ENCODE measurements at places on chromosomes 2 and 18.
A peak's percentile ranks its signal among the peaks of the same experiment; 100 is the strongest.

DNA sequence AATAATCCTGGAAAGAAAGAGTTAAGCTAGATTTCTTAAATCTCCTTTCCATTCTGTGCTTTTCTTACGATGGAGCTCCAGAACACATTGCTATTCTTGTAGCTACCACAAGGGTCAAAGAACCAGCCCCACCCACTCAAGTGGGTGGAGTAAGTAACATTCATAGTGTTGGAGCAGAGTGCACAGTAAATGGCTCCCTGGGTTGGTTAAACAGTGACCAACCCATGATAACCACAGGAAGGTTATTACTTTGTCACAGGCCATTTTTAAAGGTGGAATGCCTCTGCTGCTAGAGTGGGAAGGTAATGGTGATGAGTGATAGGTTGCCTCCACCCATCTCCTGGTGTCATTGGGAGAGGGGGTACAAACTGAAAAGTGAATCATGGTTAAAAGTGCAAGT lies 13.9 kb downstream of the ARPC2 start:
- peak; percentile 41 for DNase-seq

DNA sequence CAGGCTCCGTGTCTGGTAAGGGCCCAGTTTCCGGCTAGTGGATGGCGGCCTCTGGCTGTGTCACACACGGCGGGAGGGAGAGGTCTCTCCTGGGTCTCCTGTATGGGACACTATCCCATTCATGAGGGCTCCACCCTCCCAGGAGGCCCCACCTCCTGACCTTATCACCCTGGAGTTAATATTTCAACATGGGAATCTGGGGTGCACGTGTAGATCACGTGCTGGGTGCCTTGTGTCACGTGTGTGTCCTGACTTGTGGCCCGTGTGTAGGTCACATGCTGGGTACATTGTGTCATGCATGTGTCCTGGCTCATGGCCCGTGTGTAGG lies 9.9 kb downstream of the NEU4 start:
- DNase-seq = no peak

DNA sequence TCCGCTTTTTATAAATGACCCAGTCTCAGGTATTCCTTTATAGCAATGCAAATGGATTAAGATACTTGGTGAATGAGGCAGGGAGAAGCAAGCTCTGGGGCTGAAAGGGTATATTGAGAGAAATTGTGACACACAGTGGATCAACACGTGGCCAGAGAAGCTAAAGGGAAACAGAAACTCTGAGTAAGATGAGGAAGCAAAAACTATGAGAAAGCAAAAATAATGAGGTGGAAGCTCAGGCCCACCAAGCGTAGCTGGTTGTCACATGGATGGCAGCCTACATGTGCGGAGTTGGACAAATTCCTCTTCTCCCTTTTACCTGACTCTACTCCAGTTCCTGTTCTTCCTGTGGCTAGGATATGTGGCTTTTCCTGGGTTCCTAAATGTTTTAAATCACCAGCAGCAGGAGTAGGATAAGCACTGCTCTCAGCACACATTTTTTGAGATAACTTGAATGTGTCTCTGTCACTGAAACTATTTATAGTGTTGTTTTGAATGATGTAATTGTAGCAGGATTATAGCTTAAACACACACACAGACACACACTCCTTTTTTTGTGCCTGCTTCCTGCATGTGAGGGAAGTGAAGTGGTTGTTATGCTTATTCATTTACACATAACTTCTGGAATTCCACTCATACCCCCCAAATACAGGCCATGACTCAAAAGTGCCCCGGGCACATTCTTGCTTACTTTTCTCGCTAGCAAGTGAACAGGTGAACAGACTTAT lies 30.1 kb upstream of the EPC2 start:
- DNase-seq = peak; percentile 11

GRCh38 chr2:188512456-188512855 lies 220.8 kb downstream of the GULP1 start:
- DNase-seq = no peak

DNA sequence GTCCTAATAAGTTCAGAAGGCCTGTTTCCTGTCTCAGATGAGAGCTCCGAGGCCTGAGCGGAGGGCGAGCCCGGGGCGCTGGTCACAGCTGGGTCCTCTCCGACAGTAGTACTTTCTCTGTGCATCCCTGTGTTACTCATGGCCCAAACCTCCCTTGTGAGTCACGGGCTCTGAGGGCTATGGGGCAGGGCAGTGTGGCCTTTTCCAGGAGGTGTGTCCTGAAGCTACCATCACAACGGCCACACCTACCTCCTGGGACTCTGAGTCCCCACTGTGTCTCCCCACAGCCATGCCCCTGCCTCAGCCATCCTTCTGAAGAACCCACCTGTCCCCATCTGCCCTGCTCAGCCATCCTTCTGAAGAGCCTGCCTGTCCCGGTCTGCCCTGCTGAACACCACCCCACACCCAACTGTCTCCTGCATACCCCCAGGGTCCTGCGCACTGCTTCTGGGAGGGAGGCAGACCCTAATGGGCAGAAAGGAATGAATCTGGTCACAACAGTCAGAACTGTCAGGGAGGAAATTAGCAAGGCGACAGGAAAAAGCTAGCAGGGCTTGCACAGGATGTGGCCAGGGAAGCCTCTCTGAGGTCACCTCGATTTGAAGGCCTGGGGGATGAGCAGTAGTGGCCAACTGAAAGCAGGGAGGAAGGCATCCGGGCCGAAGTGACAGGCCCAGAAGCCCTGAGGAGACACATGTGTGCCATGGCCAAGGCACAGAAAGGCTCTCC lies 145.4 kb upstream of the RIOK3 start:
- peak; percentile 12 for DNase-seq

DNA sequence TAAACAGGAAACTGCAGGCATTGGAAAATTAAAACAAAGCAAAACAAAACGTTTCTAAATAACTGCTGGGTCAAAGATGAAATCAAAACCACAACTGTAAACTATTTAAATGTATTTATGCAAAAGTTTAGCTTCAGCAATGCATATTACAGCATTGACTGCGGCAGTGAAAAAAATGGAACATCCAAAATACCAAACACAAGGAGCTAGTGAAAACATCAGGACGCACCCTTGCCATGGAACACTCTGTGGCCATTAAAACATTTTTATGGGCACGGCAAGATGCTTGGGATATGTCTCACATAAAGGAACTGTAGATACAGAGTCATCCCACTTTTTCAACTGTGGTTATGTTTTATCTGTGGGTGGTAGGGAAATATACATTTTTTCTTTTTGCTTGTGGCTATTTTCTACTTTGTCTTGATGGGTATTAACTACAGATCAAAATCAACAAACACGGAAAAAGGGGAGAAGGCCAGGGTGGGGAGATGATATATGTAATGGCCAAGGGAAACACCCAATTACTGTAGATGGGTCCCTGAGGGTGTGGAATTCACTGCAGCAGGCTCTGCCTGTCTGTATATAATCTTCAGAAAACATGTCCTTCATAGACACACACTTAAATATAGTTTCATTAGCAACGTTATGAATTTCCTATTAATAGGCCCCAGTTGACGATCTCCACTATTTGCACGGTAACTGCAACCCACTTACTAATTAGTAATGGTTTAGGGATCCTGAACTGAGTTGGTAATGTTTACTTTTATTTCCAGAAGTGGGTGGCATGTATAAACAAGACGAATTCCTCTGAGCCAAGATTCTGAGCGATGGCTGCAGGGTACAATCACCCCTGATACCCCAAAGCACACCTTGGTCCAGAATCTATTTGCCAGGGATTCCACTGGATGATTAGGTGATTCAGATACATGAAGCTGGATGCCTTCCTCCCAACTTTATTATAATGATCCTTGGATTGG lies 110.5 kb downstream of the ACKR3 start:
- DNase-seq = no peak

DNA sequence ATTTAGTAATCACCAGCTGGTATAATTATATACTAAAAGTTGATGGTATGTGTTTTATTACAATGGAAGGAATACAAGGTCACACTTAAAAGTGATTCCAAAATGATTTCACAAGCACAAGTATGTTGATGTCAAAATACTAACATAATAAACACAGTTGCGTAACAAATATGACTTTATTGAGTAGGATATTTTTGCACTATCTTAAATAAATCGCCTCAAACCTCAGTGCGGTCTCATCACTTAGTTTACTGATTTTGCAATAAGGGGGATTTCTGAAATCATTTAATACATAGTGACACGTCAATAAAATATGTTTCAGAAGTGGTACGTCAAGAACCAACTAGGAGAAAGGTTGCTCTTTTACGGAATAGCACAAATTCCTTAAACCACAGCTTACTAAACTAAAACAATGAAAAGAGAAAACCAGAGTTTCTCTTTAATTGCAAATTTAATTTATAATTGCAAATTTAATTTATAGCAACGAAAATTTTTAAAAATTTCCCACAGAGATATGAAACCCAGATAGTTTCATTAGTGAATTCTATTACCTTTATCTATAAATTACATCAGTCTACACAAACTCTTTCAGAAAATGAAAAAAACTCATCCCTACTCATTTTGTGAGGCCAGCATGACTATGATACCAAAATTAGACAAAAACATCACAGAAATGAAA lies 304.0 kb upstream of the REG3G start:
- no peak for DNase-seq

- DNase-seq = peak; percentile 33
Measured at GRCh38 chr18:58316396-58317342, 272.6 kb downstream of the NEDD4L start.

- DNase-seq = no peak
Measured at GRCh38 chr2:37439131-37439642, 94.8 kb downstream of the QPCT start.

- DNase-seq = no peak
Measured at GRCh38 chr2:147589127-147589526, 255.7 kb upstream of the ACVR2A start.

DNA sequence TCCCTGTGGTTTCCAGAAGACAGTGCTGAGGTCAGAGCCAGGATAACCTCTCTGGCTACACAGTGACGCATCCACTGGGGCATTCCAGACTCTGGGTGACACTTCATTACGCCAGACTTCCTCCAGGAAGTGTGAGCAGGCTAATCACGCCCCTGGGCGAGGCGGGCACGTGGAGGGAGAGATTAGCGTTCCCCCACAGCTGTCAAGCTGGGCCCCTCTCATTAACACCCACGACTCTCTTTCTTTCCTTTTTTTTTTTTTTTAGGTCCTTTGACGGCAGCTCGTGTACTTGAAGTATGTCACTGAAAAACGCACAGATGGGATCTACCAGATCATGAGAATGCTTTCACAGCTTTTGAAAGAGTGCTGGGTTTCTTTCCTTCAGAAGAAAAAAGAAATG lies 274.6 kb downstream of the AFF3 start:
- no peak for DNase-seq

DNA sequence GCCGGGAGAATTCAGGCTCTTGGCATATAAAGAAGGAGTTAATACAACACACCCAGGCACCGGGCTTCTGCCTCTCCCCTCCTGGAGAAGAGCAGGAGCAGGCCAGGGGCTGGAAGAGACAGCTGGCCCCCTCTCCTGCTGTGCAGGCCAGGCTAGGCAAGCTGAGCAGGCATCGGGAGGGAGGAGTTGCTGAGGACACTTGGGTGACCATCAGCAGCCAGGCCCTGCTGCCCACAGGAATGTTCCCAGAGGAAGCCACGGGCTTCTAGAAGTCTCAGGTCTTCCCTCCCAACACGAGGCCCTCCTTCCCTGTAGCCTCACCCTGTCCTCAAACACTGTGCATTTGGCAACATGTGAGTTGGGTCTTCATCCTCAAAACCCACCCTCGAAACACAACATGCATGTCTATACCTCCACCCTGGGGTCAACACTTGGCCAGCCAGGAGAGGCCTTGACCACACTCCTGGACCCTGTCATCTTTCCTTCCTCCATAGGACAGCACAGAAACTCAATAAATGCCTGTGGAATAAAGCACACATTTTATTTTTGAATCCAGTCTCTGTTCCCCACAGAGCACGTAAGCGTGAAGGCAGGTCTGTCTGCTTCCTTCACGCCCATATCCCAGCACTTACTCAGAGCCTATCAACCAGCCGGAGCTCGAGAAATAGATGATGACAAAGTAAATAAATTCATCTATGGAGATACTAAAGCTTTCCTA lies 433.8 kb upstream of the ID2 start:
- no peak for DNase-seq

DNA sequence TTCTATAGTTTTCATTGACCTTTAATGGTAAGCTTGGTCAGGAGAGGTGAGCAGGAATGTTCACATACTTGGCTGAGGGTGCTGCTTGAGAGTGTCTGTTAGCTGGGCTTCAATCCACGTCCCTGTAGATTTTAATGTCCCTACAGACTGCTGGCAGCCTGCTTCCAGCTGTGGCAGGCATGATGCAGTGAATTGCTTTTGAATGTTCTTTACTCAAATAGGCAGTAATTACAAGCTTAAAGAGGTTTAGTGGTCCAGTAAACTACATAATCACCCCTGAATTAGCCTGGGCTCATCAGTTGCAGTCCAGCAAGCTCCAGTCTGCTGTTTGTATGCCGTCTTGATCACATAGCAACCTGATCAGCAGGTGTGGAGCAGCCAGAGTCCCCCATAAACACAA lies 102.1 kb downstream of the MEIS1 start:
- no peak for DNase-seq

- DNase-seq = no peak
Measured at GRCh38 chr2:129709956-129710598, 269.4 kb upstream of the RAB6C start.

DNA sequence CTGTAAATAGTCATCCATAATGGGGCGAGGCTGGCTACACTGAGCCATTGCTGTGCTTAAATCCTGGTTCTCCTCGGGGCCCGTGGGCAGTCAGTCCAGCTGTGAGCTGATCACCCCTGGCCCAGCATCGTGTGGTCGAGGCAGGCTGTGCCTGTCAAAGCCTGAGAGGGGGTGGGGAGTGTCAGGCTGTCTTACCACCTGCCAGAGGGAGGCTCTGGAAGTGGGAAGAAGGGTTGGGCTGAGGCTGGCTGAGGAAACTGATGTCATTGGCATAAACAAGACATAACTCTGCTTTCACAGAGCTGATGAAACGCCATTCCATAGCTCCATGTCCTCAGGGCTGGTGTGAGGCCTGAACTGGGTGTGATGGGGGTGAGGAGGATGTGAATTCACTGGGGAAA lies 49.7 kb downstream of the KLHL29 start:
- no peak for DNase-seq

DNA sequence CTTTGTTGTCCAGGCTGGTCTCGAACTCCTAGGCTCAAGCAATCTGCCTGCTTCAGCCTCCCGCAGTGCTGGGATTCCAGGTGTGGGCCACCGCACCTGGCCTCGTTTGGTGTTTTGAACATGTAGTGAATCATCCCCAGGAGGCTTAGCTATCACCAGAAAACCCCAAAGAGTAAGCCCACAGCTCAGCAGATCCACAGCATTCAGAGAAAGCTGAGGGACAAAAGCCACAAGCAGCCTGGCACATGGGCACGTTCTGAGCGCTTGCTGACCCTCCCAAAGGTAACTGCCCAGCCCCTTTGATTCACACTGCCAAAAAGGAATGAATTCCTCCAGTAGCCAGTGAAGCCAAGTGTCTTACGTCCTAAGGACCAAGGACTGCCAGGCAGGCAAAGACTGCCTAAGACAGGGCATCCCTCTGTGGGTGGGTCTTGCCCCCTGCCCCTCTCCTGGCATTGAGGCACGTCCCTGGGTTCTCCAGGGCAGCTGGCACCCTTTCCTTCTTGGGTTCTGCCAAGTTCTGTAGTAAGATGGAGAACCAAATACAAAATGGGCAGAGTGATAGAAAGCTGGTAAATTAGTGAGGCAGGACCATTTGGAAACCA lies 31.7 kb downstream of the MBP start:
- peak; percentile 45 for DNase-seq
